Heart left ventricle (tissue), 16 donors: ENCODE measurements at places on chromosomes 4 and X. TPM values are rescaled to one million over a fixed set of nuclear protein-coding genes. Genes with fewer than 3 reads are reported as not detected.

DNA sequence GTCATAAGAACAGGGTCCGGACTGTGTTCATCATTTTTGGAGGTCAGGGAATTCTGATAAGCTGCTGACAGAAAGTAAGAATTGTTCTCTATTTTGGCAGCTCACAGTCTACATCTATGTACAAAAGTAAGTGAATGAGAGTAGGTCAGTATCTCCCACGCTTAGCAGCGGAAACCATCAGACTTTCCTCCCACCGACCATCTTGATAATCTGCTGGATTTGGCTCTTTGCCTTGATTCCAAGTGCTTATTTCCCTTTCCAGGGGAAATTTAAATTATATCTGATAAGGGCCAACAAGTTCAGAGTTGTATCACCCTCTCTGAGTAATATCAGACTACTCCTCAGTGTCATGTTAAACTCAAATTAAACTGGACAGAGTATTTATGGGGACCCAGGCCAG, 118.0 kb downstream of the CAMK2D start:
- DNase-seq: no peak

DNA sequence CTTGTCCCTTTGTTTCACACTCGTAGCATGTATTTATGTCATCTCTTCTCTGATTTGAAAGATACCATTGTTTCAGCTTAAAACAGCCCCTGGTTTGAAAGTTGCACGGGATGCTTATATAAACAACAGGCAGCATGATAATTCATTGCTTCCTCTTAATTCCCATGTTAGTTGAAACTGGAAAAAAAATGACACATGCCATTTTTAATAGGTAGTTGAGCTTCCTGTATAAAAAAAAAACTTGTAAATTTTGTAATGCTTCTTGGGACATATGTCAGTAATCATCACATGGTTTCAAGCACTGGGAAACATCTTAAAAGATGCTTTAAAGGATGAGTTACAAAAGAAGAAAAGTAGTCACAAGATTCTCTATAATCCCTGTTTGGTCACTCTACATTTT, 243.0 kb downstream of the PALLD start:
- no peak for DNase-seq

HTN3 gene
- total RNA-seq: not detected

RPA4 gene
- total RNA-seq: 1.1 TPM

- DNase-seq: no peak
Measured at GRCh38 chr4:152807294-152807829, 27.6 kb downstream of the ARFIP1 start.

DNA sequence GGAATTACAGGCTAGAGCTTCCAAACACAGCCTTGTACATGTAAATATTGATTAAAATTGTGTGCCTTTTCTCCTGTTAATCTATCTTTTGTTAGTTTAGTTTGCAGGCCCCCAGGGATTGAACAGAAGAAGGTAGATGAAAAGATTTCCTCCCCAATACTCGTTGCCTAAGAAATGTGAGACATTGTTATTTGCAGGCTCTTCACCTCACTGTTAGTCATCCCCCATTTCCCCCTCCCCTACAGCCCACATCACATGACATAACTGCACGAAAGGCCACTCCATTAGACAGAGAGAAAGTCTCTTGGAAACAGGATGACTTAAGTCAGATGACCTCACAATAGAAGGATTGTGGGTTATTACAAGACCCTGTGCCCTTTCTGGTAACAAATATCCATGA, 13.3 kb upstream of the MID1 start:
- DNase-seq: peak; percentile 43

- no peak for DNase-seq
Measured at GRCh38 chr4:182207830-182208396, 35.3 kb upstream of the TENM3 start.

NXF2 gene
- not detected for total RNA-seq

DNA sequence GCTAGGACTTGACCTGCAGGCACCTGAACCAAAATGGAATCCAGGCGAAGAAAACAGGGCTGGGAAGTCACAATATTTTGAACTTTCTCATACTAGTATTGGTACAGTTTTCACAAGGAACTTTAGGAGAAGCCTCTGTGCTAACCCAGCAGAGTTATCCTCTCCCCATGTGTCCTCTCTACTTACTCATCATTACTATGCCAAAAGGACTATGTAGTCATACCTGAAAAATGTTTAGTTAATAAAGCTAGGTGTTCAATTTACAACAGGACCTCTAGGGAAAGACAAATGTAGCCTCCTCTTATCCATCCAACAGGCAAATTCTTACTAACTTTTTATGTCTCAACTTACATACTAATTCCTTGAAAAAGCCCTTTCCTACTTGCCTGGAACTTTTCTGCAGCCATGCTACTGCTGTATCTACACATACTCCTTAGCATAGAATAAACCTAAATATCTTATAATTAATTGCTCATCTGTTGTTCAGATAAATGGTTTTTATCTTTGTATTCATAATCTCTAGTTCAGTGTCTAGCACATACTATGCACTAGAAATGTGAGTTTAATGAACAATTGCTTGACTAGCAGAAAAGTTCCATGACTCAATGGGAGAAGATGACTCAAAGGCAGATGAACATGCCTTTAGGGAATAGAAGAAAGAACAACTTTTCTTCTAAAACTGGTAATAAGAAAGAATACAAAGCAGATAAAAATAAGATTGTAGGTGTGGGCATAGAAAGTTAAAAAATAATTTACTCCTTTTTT, 215.5 kb upstream of the VEGFC start:
- DNase-seq: no peak

GRCh38 chr4:66855956-66856355, 689.3 kb downstream of the CENPC start:
- no peak for DNase-seq

GRCh38 chrX:74187211-74187610, 116.8 kb upstream of the ZCCHC13 start:
- no peak for DNase-seq

DNA sequence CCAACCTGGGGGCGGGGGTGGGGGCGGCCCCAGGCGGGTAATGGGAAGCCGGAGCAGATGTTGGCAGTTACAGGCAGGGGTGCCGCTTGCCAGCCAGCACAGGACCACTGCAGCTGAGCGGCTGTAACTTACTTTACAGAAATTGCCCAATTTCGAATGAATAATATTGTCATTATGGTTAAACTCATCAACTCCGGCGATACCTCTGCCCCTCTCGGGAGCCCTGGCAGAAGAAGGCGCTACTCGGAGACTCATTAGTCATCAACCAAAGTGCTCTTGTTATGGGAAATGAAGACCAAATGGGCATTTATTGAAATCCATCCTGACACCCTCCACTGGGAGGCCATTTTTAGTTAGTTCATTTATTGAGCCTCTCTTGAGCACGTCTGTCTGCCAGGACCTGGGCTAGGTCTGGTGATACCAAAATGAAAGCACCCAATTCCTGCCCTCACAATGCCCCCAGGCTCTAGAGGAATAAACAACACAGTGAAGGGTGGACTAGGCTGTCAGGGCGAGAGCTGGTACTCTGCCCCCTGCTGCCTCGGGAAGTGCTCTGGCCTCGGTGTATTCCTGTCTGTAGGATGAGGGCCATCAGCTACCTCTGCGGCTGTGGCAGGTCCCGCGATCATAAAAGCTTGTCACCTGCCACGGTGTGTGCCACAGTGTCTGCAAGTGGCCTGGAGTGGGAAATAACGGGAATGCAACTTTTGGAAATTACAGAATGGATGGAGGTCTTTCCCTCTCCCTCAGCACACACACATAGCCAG, 159.1 kb upstream of the PSAPL1 start:
- peak; percentile 23 for DNase-seq

DNA sequence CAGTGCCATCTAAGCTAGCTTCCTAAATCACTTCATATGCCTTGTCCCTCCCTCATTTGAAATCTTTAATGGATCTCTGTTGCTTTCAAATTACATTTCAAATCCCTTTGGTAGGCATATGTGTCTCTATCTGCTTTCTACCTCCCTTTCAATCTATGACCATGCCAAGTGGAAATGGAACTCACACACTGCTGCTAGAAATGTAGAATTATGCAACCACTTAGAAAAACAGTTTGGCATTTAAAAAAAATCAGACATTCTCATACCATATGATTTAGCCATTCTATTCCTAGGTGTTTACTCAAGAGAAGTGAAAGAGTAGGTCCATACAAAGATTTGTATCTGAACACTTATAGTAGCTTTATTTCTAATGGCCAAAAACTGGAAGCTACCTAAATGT, 413.5 kb upstream of the INTU start:
- DNase-seq: no peak

GRCh38 chr4:8392591-8393190, 47.8 kb downstream of the ACOX3 start:
- DNase-seq: peak; percentile 48

CT47A1 gene
- not detected for total RNA-seq

ZNF157 gene
- total RNA-seq: not detected

- DNase-seq: no peak
Measured at GRCh38 chr4:123830930-123831329, 434.3 kb downstream of the SPRY1 start.

DNA sequence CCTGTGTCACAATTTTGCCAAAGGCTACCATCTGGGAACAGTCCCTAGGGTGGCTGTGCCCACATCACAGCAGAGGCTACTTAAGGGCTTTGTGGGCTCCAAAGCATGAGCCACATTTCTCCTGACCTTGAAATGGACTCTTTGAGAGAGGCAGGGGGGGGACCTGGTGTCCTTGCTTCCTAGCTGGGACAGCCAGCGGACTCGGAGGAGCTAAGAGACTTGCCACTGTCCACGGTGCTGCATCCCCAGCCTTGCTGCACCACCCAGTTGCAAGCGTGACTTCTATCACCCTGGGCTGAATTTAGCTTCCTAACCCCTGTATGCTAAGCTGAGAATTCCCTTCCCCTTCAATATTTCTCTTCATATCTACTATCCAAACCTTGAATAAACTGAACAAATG, 99.0 kb downstream of the PHKA2 start:
- no peak for DNase-seq

- no peak for DNase-seq
Measured at GRCh38 chr4:20043991-20044390, 207.7 kb upstream of the SLIT2 start.

DNA sequence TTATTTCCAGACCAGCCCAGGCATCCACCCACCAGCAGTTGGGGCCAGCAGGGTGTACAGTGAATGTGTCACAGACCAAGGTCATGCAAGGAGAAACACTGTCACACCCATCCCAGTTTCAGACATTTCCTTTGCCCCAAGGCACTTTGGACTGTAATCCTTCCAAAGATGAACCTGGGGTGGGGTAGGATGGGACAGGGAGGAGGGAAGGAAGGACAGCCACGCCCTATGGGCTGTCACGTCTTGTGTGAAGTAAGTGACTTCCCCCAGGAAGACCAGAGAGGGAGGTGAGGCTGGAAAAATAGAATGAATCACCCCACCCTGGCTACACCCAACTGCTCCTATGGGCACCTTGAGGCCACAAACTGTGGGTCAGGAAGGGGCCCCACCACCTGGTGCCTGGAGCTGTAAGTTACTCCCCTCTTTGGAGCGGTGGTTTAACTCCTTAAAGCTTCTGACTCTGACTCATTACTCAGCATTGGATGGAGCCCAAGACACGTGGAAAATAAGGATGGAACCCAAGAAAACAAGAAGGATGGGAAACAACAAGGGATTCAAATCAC, 349.9 kb upstream of the KLF3 start:
- no peak for DNase-seq

- no peak for DNase-seq
Measured at GRCh38 chr4:122132891-122133290, 19.2 kb upstream of the BLTP1 start.

GRCh38 chr4:74006009-74006476, 7.6 kb upstream of the CXCL5 start:
- DNase-seq: no peak

DNA sequence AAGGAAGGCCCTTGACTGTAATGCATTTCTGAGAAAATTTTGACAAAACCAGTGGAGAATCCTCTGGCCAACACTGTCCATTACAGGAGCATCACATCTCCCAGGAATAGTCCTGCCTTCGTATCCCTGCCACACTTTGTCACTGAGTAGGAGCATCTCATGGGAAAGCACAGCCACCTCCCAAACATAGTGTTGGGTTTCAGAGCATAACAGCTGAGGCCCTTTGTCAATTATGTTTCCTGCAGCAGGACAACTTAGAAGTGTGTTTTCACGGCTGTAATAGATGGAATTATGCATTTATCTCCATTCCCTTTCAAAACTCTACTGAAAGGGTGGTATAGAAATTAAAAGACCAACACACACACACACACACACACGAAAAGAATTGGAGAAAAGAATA, 91.1 kb upstream of the SMAD1 start:
- no peak for DNase-seq

GRCh38 chr4:137649711-137650450, 117.6 kb upstream of the PCDH18 start:
- no peak for DNase-seq

RADX gene
- 1.1 TPM for total RNA-seq

TLR10 gene
- total RNA-seq: not detected

DNA sequence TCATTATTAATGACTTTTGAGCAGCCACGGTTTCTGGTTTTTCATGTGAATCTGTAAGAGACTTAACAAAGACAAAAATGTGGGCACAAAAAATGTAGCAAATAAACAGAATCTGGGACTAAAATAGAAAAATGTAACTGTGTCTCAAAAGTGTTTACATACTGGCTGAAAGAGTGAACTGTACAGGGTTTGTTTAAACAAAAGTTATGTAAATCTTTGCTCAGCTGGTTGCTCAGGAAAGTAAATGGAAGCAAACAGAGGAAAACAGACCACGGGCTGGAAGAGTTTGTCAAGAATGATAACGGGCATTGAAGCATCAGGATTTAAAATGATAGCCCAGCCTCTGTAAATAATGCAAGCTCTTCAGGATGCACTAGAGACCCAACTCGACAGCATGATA, 921.8 kb upstream of the FTHL17 start:
- no peak for DNase-seq

GRCh38 chr4:14827111-14827510, 175.2 kb upstream of the CPEB2 start:
- DNase-seq: no peak
